DND-41 (cell line): ENCODE measurements at places on chromosomes 12 and 14.

- no peak for DNase-seq
These were observed 2.5 kb downstream of the TAMALIN start for GRCh38 chr12:52009081-52009751.

DNA sequence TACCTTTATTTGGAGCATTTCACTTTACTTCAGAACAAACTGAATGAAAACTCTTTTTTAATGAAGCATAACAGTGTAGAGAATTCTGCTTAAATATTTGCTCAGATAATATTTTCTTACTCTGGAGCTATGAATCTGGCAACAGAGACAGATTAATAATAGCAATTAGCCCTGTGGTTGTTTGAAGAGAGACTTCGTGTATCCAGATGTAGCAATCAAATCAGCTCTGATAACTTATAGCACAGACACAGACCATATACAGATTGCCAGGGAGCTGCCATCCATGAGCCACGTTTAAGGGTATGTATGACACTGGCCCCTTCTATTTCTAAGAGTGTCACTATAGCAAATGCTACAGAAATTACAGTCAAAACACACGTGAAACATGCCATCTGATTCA, 146.6 kb downstream of the EXOC5 start:
- no peak for DNase-seq

GRCh38 chr12:47160316-47161244, 80.8 kb upstream of the AMIGO2 start:
- DNase-seq = no peak

GRCh38 chr12:105740369-105740768, 398.4 kb downstream of the NUAK1 start:
- DNase-seq = no peak

DNA sequence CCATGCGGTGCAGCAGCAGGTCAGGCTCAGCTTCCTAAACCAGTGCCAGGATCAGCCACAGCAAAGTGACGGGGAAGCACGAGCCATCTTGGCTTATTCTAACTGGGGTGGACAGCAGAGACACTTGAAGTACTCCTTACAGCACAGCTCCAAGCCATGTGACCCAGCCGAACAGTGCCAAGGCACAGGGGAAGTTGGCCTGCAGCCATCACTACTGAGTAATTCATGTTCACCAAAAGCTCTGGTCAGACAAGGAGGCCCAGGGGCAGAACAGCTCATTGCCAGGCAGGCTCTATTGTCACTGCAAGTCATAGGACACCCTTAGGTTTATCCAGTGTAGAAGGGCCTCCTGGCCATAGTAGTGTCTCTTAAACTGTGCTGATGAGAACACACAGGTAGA, 23.4 kb upstream of the SLC35F4 start:
- no peak for DNase-seq

GRCh38 chr14:65961004-65961403, 525.2 kb upstream of the CCDC196 start:
- peak; percentile 67 for DNase-seq
